Hepatocyte (in vitro differentiated cells): ENCODE measurements at places on chromosomes 5 and 9.

DNA sequence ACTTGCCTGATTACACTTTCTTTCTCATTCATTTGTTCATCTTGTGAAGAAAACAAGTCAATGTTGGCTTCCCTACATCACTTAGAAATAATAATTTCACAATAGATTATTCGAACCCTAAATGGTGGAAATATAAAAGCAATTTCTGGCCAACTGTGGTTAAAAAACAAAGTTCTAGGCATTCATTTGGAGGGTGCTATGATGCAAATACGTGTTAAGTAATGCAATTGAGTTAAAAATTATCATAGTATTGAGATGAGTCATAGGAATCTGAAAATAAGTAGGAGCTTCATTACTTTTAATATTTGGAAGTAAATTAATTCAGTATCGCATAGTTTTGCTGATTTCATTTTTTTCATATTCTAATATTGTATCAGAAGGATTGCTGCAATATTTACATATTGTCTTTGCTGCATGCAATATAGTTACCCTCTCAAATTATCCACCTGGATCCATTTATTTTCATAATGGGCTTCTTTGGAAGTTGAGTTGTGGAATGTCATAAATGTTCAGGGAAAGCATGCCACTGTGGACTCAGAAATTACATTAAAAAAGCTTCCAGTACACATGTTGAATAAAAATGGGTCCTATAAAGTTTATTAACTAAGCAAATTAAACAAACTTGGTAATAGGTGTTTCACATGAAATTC is 647.7 kb upstream of the WWC1 start:
- DNase-seq, result no peak

DNA sequence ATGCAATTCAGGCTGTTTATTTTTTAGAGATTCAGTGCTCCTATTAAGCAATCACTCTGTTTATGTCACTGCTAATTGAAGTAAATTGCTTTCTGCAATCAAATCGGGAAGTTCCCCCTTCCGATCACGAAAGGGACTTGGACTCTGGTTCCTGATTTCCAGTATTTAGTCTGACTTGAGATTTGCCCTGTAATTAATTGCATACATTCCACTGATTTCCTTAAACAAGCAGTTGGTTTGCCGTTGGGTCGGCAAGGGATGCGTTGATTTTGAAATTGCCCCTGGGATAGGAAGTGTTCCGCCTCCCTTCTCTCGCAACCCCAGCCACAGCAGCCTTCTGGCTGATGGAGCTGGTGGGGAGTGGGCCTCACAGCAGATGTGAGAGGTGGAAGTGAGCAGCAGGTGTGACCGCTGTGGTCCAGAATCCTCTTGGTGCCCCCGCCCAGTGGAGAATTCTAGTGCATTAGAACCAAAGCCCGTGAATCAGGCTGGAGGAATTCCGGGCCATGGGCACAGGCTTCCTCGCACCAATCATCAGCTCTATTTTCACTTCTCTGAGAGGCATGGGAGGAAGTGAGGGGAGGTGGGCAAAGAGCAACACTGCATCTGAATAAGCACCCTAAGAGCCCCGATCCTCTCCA is 102.5 kb downstream of the SPRY4 start:
- no peak for DNase-seq

- DNase-seq, result no peak
Measured at GRCh38 chr9:35342221-35342958, 147.5 kb upstream of the RUSC2 start.

DNA sequence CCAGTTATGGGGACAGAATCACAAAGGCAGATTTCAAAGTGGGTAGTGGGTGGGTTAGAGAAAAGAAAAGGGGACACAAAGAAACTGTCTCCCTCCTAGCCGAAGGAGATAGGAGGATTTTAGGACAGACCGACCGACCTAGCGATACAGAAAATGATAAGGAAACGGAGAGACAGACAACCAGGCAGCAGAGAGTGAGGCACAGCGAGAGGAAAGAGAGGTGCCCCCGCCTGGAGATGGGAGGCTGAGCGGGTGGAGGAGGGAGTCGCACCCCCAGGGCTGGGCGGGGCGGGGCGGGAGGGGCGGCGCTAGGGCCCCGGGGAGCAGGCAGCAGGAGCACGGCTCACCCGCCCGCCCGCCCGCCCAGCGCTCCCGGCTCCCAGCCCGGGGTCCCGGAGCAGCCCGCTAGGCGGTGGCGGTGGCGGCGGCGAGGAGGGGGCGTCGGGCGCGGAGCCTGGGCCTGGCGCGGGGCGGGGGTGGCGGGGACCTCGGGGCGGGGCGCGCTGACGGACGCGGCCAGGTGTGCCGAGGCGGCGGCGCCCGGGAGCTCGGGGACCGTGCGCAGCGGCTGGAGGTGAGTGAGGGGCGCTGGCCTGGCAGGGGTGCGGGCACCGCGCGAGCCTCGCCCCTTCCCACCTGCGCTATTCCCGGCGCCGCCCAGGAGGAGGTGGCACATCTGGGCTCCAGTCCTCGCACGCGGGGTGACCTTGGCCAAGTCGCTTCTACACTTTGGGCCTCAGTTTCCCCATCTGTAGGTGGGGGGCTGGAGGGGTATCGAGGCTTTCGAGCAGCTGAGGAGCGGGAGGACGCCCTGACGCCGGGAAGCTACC is 15.9 kb upstream of the SYNPO start:
- peak; percentile 62 for DNase-seq

DNA sequence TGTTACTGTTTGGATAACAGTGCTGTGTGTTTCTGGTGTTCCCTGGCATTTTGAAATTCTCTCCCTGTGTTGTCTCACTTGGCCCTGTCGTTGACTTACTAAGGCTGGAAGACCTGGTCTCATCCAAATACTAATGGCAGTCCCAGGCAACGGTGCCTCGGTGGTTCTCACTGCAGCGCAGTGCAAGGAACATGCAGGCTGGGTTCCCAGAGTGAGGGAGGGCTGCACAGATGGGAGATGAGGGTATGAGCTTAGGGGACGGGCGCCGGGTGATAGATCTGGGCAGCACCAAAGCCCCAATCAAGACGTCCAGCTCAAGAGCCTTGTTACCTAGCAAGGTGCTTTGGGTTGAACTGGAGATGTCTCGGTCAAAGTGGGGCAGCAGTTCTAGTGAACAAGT is 11.0 kb downstream of the CCT5 start:
- DNase-seq, result no peak

- DNase-seq, result no peak
Measured at GRCh38 chr9:78806492-78807160, 509.7 kb downstream of the PSAT1 start.

GRCh38 chr5:78547731-78548615 is 100.6 kb downstream of the LHFPL2 start:
- peak; percentile 35 for DNase-seq

GRCh38 chr5:128378196-128378595 is 159.8 kb downstream of the FBN2 start:
- DNase-seq, result no peak

- no peak for DNase-seq
Measured at GRCh38 chr5:78557601-78558000, 91.0 kb downstream of the LHFPL2 start.

DNA sequence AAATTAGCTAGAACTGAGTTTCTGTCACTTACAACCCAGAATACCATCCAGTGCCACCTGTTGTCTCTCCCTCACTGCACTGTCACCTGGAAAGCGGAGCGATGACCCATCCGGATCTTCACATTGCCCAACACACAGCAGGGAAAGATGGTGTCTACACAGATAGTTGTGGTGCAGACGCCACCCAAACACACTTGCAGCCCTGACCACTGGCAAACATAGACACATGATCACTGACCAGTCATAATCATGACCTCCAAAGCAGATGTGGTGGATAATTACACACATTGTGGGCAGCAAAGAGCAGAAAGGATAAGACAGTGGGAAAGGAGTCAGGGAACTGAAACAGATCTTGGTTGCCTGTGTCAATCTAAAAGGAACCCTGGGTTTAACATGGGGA is 64.7 kb downstream of the GABBR2 start:
- no peak for DNase-seq
